ENCODE measurements at places on chromosomes 4 and X.

GRCh38 chr4:76729980-76730379, 168.0 kb downstream of the SOWAHB start:
- no peak for DNase-seq

GRCh38 chrX:115360220-115360781, 70.8 kb downstream of the LUZP4 start:
- no peak for DNase-seq

GRCh38 chr4:26238778-26239679, 81.8 kb upstream of the RBPJ start:
- DNase-seq, result no peak

DNA sequence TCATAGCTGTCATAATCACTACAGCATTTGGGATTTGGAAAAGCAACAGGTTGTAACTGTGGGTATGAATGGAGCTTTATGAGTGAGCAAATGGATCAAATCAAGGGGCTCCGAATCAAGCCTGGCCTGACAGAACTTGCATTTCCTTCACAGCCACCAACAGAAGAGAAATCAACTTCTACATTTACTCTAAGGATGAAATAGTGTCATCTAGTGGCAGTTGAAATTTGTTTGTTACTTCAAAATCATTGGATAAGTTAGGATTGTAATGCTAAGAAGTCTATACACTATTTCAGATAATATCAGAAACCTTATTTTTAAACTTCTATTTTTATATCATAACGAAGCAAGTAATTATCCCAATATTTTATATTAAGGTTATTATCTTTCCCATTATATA, 10.7 kb upstream of the WDR17 start:
- no peak for DNase-seq

- no peak for DNase-seq
These were observed 3.0 kb downstream of the IL21 start for GRCh38 chr4:122617597-122618593.

DNA sequence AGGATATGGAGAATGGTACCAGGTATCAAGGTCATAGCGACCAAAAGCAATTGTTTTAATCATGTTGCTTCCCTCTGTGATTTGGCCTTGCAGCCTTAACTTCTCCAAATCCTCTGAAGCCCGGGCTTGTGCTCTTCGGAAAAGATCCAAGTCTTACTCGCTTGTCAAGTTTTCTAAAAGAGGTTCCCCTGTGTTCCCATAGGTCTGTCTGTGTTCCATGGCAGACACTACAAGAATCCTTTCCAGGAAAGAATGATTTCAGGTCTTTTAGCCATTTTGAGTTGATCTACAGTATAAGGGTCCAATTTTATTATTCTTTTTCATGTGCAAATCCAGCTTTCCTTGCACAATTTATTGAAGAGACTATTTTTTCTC, 710.6 kb upstream of the DIAPH2 start:
- DNase-seq, result no peak

GRCh38 chrX:1334854-1335253, 1.7 kb upstream of the IL3RA start:
- no peak for DNase-seq

- DNase-seq, result peak; percentile 61
These were observed 26.1 kb downstream of the RBM46 start for GRCh38 chr4:154807042-154807630.

- DNase-seq, result no peak
These were observed 785.0 kb downstream of the GLUD2 start for GRCh38 chrX:121832446-121832845.

- no peak for DNase-seq
These were observed 504.3 kb upstream of the ZFP42 start for GRCh38 chr4:187491286-187491685.

GRCh38 chr4:37667197-37668100, 18.7 kb downstream of the RELL1 start:
- peak; percentile 34 for DNase-seq

- DNase-seq, result peak; percentile 59
These were observed 15.3 kb downstream of the CTAG1B start for GRCh38 chrX:154603438-154604430.

- DNase-seq, result no peak
These were observed 17.4 kb downstream of the CETN2 start for GRCh38 chrX:152813206-152813605.

DNA sequence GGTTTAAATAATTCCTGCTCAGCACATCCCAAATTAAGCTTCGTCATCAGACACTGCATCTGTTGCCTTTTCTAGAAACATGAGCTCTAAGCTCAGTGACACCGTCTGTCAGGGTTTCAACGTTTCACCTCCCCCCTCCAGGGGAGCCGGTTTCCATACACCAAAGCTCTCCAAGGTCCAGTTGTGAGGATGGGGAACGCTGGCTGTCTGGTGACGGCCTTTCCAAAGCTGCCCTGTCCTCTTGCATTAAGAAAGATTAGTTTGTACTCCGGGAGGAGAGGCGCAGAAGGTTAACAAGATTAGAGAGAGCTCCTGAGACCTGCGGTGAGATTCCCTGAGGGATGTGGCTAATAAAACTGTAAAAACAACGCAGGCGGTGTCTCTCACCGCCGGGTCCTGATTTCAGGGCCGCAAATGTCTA, 43.2 kb downstream of the ASMT start:
- no peak for DNase-seq

GRCh38 chr4:172515266-172515879, 653.2 kb upstream of the GALNT7 start:
- no peak for DNase-seq

- DNase-seq, result no peak
These were observed 23.3 kb upstream of the MGST2 start for GRCh38 chr4:139642364-139642763.
